ENCODE measurements at places on chromosomes 2 and 18.

DNA sequence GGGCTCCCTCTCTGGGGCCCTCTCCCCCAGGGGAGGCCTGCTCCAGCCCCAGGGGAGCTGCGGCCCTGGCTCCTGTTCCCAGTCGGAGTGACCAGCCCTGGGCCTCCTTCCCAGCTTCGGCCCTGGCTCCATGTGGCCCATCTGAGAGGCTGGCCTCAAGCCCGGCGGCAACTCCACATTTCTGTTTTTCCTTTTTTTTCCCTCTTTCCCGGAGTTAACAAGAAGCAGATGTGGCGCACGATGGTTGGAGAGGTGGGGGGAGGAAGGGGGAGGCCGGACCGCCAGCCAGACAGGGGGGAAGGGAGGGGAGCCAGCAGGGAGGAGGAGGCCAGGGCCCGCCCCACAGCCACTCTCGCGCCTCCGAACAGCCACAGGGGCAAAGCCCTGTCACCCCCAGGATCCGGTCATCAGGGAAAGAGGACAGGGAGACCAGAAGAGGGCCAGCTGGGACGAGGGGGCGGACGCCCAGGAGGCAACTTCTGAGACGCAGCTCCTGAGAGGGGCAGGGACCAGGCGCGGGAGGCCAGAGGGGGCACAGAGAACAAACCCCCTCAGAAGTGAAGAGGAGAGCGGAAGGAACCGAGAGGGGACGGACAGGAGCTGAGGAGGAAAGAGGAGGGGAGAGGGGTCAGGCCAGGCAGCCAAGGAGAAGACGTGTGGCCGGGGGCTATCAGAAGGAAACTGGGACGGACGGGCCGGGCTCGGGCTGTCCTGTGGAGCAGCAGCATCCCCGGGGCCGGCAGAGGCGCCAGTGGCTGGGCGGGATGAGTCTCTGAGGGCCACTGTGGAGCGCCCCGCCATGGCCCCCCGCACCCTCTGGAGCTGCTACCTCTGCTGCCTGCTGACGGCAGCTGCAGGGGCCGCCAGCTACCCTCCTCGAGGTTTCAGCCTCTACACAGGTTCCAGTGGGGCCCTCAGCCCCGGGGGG, at the start of gene EMILIN1:
Gene EMILIN1 (plus strand): TSS at position 349 of the 928 bp plus-strand sequence. CDS start 451 bp downstream, at position 800.
- peak; percentile 92 for DNase-seq

- DNase-seq: no peak
Measured at GRCh38 chr2:205692104-205692503, 9.8 kb downstream of the NRP2 start.

DNA sequence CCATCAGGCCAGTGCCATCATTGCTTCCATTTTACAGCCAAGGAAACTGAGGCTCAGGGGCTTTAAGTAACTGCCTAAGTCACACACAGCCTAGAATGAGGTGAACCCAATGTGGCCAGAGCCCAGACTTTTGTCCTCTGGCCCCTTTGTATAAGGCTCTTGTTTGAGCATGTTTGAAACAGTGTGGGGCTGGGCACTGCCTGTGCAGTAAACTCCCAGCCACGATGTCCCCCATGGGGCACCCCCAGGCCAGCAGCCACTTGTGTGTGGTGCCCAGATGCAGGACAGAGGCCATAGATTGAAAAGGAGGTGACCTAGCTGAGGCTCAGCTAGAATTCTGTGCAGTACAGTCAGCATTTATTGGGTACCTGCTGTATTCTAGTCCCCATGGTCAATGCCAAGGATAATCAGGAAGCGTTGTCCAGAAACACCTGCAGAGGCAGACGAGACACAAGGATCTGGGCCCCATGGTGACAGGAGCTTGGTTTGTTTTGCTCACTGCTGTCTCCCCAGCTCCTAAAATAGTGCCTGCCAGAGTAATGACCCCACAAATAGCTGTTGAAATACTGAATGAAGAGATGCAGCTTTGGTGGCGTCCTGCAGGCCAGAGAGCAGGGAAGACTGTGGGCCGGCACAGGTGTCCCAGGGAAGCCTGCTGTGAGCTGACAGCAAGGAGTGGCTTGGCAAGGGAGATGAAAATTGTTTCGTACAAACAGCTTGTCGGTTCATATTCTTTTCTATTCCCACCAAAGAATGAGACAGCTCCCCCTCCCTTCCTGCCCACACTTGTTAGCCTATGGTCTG, 160.7 kb downstream of the LDLRAD4 start:
- no peak for DNase-seq

GRCh38 chr2:28163028-28163427, 229.6 kb upstream of the FOSL2 start:
- DNase-seq: no peak

GRCh38 chr2:173456960-173457359, 102.3 kb downstream of the CDCA7 start:
- DNase-seq: no peak

DNA sequence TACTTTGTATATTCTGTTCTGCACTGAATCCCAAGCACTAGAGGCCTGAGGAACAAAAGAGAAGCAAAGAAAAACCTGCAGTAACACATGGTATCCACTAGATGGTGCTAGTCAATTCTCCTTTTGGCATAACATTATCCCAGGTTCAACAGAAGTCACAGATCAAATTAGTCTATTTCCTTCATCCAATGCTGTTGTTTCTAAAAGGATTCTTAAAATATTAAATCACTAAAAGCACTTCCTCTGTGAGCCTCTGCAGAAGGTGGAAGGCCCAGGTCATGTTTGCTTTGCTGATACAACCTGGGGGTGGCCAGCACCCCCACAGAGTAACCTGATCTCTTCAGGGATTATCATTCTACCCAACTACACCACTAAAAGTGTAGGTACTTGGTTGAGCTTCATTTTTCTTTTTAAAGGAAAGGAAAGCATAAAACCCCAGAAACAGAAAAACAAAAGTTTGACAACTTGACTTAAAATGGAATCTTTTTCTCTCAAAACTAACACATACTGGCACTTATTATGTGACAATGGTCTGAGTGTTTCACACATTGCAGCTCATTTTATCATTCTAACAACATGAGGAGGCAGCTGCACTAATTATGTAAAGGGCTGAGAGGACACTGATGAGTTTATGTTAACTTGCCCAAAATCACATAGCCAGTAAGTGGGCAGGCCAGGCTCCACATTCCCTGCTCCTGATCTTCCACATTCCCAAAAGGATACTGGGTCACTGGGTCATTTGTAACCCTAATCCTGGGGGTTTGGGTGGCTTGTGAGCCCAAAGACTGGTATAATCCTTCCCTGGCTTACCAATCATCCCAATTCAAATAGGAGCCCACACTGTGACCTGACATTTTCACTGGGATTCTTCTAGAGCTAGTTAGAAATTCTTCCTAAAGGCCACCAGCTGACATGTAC, 66.8 kb upstream of the DNER start:
- DNase-seq: peak; percentile 21

GRCh38 chr2:234963773-234964615, 12.2 kb downstream of the SH3BP4 start:
- DNase-seq: no peak

DNA sequence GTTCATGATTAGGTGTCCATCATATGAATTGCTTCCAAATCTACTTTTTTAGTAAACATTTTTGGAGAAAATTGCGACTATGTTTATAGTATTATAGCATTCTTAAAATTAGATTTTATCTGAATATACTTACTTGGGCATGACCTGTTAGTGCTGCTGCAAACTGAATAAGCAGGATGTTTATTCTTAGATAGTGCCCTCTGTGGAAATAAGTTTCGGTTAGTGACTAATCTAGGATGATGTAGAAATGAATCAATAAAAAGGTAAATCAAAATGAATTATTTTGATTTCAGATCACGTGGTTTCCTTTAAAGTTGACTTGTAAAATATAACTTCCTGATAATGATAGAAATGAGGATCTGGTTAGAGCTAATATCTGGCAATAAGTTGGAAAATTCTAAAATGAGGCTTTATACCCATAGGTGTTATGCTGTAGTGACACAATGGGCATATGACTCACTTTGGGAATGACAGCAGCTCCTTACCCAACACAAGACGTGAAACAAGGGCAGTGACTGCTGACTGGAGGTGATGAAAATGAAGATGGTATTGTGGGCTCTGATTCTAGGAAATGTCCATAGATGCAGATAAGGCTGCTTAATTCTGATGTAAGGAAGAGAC, 165.8 kb upstream of the TCF4 start:
- no peak for DNase-seq

GRCh38 chr2:10514743-10515142, 66.6 kb upstream of the ODC1 start:
- DNase-seq: peak; percentile 71

DNA sequence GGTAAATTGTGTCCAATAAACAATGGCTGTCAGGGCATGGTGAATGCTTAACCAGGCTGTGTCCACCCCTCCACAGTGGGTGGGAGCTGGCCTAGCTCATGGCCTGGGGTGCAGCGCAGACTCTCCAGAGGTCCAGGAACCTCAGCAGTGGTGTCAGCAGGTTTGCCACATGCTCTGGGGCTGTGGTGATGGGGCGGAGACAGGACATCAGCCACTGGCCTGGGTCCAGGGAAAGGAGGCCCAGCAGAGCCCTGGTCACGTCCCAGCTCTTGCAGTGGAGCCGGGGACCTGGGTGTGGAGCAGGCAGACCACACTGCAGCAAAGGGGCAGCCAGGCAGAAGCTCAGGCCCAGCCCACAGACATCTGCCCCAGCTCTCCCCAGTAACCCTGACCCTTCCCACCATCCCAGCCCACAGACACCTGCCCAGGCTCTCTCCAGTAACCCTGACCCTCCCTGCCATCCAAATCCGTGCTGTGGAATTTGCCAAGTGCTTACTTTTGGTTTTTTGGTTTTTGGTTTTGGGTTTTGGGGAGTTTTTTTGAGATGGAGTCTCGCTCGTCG, 13.8 kb upstream of the KIF1A start:
- DNase-seq: no peak

- DNase-seq: no peak
Measured at GRCh38 chr2:9140645-9141044, 66.0 kb upstream of the ASAP2 start.

GRCh38 chr18:23178661-23179081, 43.4 kb downstream of the CABLES1 start:
- DNase-seq: no peak

- no peak for DNase-seq
Measured at GRCh38 chr2:46861916-46862315, 53.7 kb downstream of the MCFD2 start.

DNA sequence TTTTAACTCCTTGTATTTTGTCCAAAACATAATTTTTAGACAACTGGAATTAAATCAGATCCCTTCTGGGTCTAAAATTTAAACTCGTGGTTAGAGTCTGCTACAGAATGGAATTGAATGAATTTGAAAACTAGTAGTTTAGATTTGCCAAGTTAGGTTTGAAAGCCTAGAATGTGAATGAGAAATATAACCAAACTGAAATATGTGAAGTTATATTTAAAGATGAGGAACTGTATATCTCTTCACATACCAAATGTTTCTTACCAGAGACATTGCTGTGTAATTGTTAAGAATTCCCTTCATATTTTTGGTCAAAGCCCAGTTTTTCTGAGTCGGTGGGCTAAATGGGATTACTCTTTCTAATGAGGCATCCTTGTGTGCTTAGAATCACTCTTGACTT, 74.2 kb downstream of the LPIN1 start:
- DNase-seq: no peak

GRCh38 chr2:209209943-209210342, 213.9 kb upstream of the MAP2 start:
- no peak for DNase-seq

DNA sequence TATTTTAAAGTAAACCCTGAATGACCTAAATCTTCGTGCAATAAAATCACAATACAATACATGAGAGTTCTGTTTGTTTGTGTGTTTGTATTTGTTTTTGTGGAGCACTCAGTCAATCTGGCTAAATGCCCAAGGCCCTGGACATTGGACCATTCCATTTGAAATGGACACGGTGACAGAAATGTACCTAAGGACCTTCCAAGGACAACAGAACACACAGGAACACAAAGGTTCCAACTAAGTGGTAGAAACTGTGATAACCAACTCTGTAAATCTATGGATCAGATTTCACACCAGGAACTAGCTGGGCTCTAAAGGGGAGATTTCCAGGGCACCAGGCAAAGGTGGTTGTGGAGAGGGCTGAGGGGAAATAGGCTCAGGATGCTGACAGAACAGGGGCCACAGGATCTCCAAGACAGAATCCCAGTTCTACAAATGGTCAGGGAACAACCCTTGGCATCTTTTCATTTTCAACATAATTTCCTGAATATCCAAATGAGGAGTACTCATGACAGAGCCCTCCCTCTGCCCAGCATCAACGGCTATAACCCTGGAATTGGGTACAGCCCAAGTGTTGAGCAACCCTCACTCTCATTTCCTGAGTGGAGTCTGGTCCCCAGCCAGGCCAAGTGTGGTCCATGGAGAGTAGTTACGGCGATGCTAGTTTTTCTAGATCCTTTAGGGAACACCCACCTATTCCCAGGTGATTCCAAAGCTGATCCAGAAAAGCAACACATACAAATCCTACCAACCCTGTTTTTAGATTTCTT, 78.4 kb downstream of the NCKAP5 start:
- DNase-seq: no peak

GRCh38 chr2:234823196-234823876, 128.5 kb upstream of the SH3BP4 start:
- no peak for DNase-seq

- DNase-seq: no peak
Measured at GRCh38 chr2:183078163-183078463, 434 bp upstream of the DUSP19 start.

DNA sequence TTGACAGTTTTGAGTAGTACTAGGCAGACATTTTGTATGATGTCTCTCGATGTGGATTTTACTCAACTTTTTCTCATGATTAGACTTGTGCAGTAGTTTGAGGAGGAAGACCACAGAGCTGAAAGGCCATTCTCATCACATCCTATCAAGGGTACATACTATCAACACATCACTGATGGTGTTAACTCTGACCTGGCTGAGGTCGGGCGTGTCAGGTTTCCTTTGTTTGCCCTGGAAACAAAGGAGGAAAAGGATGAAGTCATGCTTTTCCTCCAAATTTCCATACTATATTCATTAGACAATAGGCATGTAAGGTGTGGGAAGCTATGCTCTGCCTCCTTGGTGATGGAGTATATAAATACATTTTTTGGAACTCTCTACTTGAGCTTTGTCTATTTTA, 211.1 kb downstream of the DSEL start:
- DNase-seq: no peak

DNA sequence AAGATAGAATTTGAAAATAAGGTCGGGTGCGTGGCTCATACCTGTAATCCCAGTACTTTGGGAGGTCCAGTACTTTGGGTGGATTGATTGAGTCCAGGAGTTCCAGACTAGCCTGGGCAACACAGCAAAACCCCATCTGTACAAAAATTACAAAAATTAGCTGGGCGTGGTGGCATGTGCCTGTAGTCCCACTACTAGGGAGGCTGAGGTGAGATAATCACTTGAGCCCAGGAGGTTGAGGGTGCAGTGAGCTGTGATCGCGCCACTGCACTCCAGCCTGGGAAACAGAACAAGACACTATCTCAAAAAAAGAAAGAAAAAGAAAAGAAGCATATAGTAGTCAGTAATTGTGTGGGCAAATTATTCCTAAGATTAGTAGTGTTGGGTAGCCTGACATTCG, 194.2 kb upstream of the ALPP start:
- no peak for DNase-seq

- no peak for DNase-seq
Measured at GRCh38 chr18:76491776-76492668, 3.0 kb downstream of the ZNF516 start.

Measured in AG04450 (cell line).